ENCODE measurements at places on chromosomes 12 and 14.

DNA sequence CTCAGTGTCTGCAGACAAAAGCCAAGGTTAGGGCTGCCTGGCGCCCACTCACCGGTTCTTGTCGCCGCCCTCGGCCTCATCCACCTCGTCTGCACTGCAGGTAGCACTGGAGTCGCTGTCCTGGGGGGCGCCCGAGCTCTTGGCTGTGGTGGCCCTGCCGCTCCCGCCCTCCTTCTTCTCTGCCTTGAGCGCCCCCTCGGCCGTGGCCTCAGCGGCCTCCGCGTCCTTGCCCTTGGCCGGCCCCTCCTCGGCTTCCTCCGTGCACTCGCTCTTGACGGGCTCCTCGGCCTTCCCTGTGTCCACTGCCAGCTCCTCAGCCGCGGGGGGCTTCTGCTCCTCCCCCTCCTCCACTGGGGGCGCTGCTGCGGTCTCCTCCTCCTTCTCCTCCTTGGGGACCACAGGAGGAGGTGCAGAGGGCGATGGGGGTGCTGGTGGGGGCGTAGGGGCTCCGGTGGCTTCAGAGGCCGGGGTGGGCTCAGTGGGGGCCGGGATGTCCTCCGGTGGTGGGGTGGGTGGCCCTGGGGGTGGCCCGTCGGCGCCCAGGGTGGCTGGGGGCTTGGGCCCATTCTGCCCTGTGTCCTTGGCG is 77.2 kb downstream of the RFLNA start:
- no peak for DNase-seq

DNA sequence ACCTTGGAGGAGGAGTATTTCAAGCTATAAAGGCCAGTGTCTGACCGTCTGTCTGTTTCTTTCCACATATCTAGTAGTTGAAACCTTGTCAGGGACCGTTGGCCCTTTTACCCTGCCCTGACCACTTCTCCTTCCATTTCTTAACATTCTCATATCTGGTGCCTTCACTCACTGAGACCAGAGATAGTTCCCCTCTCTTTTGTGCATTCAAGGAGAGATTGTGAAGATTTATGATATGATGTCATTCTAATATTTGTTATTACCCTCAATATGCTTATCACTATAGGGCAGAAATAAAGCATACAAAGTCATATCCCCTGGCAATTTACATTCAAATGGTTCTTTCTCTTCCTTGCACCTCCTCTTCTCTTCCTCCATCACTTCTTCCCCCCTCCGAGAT is 83.3 kb downstream of the PLXNC1 start:
- no peak for DNase-seq

DNA sequence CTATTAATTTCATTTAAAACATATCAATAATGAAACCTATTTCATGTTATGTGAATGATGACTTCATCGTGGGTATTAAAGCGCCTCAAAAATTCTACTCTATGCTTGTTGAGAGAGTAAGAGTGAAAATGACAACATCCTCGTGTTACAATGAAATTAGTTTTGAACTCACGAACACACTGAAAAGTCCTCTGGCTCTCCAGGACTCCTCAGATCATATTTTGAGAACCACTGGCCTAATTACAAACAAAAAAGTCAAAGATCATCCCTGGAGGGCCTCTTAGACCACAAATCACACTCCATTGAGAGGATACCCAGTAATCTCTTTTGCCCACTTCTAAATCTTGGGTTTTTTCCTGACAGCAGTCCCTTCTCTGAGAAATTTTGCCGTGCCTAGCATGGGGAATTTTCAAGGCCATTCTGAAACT is 19.1 kb downstream of the DAAM1 start:
- no peak for DNase-seq

DNA sequence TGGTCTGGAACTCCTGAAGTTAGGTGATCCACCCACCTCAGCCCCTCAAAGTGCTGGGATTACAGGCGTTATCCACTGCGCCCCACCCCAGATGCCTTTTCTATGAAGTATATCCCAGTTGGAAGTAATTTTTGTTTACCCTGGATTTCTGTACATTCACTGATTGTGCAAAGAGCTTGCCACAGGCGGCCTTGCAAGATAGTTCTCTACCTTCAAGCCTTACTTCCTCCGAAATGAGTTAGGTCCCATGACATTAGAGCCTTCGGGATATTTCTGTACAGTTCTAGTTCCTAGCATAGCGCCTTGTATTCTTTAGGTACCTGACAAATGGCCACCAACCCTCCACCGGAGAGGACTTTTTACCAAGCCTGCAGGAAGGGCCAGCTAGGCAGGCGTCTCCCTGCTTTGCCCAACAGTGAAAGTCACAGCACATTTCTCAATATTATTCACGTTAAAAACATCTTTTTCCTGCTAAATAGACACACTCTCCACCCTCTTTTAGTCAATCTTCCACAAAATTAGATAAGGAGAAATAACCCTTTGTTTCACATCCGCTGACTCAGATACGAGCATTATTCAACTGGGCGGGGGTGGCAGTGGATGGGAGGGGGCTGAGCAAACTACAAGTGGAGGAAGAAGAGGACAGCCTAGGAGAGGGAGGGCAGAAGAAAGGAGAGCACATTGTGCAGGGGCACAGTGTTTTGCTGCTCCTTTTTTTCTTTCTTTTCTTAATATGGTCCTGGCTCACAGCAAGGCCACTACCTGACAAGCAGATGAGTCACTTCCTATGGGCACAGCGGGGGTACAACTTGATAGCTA is 40.0 kb upstream of the CAPRIN2 start:
- no peak for DNase-seq

DNA sequence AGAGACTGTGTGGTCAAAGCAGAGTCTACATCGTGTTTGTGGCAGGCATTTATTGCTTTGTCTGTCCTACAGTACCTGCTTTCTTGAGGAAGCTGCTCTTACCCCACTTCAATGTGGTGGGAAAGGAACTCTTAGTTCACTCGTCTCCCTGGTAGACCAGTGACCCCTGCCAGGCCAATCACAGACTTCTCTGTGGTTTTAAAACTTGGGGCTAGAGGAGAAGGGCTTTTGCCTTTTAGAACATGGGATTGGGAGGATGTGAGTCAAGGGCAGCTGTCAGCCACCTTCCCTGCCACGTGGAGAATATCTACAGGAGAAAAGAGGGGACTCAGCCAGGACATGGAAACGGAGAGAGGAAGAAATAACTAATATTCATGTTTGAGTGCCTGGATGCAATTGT is 36.8 kb upstream of the TMED10 start:
- no peak for DNase-seq

- DNase-seq, result no peak
Observed at GRCh38 chr12:32551058-32551457, 128.0 kb upstream of the DNM1L start.

GRCh38 chr12:13588574-13588973 is 392.0 kb downstream of the EMP1 start:
- no peak for DNase-seq

GRCh38 chr12:52185400-52185967 is 6.3 kb downstream of the KRT80 start:
- DNase-seq, result no peak

DNA sequence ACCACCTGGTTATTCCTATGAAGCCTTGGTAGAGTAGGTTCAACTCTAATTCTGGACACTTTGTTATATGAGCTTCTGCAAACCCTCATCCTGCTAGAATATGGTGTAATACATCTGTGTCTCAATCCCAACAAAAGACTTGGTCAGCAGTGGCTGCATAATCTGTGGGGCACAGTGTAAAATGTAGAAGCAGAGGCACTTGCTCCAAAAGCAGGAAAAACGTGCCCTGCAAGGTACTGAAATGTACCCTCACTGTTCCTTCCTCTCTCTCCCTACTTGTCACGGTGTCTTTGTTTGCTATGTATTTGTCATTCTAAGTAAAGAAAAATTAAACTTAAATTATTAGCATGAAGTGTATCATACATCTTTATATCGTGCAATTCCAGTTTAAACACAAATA is 267.9 kb downstream of the BCL11B start:
- no peak for DNase-seq

- no peak for DNase-seq
Observed at GRCh38 chr12:52207106-52207505, 15.3 kb upstream of the KRT80 start.

- no peak for DNase-seq
Observed at GRCh38 chr12:12147111-12147510, 76.4 kb downstream of the BCL2L14 start.

GRCh38 chr12:132427999-132428935 is 61.7 kb upstream of the FBRSL1 start:
- no peak for DNase-seq

GRCh38 chr14:68862954-68863594 is 70.2 kb upstream of the ZFP36L1 start:
- DNase-seq, result peak; percentile 67

DNA sequence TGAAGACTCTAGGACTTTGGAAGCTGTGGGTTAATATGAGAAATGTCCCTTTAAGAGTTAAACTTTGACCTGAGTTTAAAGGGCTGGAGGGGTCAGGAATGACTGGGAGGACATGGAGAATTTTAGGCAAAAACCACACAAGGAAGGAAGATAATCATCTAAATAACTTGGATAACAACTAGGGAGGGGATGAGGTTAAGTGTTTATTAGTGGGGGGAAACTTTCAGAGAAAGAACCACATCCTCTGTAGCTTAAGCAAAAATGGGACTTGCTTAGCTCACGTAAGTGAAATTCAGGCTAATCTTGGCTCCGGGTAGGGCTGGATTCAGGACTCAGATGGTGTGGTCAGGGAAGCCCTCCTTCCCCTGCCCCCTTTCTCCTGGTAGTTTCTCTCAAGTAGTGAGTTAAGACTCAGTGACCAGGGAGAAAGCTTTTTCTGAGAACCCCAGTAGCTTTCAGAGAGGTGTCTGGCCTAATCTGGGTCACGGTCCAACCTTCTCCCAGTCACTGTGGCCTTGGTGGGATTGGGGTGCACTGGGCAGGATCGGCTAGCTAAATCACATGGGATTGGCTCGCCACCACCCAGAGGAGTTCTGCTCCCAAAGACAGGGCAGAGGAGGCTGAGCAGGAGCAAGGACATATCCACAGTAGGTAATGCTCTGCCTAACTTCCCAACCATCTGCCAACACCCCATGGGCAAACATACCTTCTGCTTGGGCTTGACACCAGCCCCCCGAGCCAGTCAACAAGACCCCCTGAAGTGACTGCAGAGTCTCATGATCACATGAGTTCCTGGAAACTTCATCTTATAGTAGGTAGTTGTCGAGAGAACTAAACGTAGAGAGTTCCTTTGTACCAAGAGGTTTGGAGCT is 52.8 kb downstream of the ARF6 start:
- no peak for DNase-seq

- no peak for DNase-seq
Observed at GRCh38 chr14:35557221-35557747, 23.3 kb downstream of the INSM2 start.

DNA sequence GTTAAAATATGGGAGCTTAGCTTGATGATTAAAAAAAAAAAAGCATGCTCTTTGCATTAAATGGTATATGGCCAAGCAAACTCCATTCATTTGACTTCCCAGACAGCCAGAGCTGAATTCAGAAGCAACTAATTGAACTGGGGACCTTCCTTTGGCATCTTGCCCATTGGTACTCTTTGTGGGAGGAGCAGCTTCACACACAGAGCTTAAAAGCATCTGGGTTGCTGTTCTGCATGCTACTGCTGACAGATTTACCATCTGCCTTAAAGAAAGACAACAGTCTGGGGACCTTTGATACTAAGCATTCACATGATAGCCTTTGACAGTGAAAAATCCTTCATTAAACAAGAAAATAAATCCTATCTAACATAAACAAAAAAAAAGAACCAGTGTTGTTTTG is 977.9 kb downstream of the TMTC2 start:
- no peak for DNase-seq

DNA sequence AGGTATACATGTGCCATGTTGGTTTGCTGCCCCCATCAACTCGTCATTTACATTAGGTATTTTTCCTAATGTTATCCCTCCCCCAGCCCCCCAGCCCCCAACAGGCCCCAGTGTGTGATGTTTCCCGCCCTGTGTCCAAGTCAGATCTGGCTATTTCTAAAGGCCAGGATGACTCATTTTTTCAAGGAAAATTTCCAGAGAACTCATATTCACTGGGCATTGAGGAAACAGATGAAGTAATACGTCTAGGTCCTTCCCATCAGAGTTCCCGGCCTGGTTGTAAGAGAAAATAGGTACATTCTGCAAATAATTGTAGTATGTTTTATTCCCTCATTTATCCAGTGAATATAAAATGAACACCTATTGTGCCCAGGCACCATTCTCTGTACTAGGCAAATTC is 345.2 kb downstream of the BCL11B start:
- no peak for DNase-seq

GRCh38 chr12:57188090-57188425 is 28.5 kb upstream of the NXPH4 start:
- no peak for DNase-seq

GRCh38 chr14:103056322-103057027 is 874 bp downstream of the CDC42BPB start:
- no peak for DNase-seq

- DNase-seq, result no peak
Observed at GRCh38 chr14:63076488-63076887, 31.2 kb upstream of the KCNH5 start.

GRCh38 chr12:32107359-32108267 is 966 bp downstream of the BICD1 start:
- DNase-seq, result peak; percentile 59

GRCh38 chr14:32813401-32813800 is 125.3 kb upstream of the NPAS3 start:
- no peak for DNase-seq

DNA sequence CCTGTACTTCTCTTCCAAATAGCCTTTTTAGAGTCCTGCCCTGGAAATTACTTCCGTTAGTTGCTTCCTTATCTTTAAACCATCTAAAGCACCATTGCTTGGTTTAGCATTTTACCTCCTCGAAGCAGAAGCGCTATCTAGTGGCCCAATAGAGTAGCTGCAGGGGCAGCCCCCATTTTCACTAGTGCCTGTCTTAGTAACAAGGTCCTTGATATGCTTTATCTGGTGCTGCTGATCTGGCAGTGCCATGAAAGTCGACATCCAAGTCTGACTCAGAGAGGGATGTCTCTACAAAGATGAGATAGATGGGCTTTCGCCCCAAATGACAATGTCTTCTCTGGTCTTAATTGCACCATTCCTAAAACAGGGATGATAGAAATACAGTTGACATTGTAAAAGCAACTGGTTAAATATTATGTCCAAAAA is 25.0 kb upstream of the CIT start:
- peak; percentile 75 for DNase-seq

DNA sequence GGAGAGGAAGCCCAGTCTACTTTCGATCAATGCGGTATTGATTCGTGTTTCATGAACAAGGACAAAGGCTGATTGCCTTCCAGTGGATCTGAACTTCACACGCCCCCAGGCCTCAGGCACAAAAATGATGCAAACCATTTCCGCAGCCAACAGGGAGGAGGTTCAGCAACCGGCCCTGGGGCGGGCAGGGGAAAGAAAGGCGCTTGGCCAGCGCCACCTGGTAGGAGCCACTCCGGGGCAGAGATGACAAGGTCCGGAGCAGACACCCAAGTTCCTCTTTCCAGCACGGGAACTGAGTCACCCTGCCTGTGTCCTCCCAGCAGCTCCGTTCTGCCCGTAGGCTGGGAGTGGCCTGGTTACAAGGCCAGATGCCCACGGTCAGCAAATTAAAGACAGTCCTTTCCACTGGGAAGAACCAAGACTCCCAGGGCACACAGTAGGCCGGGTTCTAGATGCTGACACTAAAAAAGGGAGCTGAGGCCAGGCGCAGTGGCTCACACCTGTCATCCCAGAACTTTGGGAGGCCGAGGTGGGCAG is 136.3 kb downstream of the SCARB1 start:
- DNase-seq, result no peak

Data from activated naive CD4-positive, alpha-beta T cell treated with anti-CD3 and anti-CD28 coated beads, Interleukin-2, amount 50 U/mL, for 16 hours (primary cell).